ENCODE measurements at places on chromosomes 16 and 17. TPM values are rescaled to one million over a fixed set of nuclear protein-coding genes. Genes with fewer than 3 reads are reported as not detected.

BEAN1 gene
- total RNA-seq = 0.32 TPM

MT4 gene
- total RNA-seq = not detected

DNA sequence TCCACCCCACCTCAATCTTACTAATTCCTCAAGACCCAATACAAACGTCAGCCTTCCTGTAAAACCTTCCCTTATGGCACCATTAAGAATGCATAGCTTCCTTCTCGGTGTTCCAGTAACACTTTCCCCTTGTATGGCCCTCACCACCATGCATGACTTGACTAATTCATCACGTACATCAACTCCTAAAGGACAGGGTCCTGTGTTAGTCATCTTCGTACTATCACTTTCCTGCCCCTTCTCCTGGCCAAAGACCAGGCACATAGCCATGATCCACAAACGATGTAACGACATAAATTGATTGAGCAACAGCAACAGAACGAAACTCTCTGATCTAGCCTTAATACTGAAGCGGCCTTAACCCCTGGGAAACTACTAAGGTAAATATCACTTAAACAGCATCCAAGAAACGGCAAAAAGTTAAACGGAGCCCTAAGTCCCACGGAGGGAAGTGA is 612 bp downstream of the PSMD12 start:
- peak overlapping the region; percentile 42 for H3K27ac ChIP-seq
- no peaks in the 10 kb centered on the region for H3K27me3 ChIP-seq
- no peak for DNase-seq
- H3K4me3 ChIP-seq = peak overlapping the region; percentile 87
- peaks cover 4% of the 10 kb centered on the region for H3K4me1 ChIP-seq

DNA sequence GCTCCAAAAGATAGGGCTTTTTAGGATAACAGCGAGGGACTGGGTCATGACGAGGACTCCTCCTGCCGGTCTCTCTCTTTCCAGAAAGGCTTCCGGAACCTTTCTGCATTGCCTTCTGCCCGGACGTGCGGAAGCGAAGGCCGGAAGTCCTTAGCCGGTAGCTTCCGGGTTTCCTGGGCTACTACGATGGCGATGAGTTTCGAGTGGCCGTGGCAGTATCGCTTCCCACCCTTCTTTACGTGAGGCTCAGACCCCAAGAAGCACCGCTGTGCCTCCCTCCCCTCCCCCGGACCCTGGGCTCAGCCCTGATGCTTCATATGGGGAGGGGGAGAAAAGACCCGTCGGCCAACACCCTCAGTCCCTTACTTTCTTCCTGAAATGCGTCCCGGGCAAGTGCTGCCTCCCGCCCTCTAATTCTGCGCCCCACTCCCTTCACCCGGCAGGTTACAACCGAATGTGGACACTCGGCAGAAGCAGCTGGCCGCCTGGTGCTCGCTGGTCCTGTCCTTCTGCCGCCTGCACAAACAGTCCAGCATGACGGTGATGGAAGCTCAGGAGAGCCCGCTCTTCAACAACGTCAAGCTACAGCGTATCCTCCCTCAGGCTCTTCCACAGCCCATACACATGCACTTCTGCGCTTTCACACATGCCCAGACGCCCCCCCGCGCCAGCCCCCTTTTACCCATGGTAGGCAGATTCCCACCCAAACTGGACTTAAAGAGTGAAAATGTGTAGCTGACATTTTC is at the start of gene VPS25:
Gene VPS25 (plus strand): TSS at position 160 of the 746 bp plus-strand sequence. CDS start 27 bp downstream, at position 187.
- H3K36me3 ChIP-seq = no peaks in the 10 kb centered on the region
- H3K27me3 ChIP-seq = no peaks in the 10 kb centered on the region
- DNase-seq = peak; percentile 88
- no peaks in the 10 kb centered on the region for H3K4me1 ChIP-seq
- H3K27ac ChIP-seq = no peak within 1 kb of the TSS
- peak within 1 kb of the TSS; percentile 71 for H3K4me3 ChIP-seq

GRCh38 chr16:75635036-75635435 is 12.0 kb upstream of the ADAT1 start:
- no peak for DNase-seq
- H3K4me1 ChIP-seq = no peaks in the 10 kb centered on the region
- H3K27ac ChIP-seq = no peak overlapping the region
- H3K4me3 ChIP-seq = no peak overlapping the region
- H3K27me3 ChIP-seq = no peaks in the 10 kb centered on the region

DNA sequence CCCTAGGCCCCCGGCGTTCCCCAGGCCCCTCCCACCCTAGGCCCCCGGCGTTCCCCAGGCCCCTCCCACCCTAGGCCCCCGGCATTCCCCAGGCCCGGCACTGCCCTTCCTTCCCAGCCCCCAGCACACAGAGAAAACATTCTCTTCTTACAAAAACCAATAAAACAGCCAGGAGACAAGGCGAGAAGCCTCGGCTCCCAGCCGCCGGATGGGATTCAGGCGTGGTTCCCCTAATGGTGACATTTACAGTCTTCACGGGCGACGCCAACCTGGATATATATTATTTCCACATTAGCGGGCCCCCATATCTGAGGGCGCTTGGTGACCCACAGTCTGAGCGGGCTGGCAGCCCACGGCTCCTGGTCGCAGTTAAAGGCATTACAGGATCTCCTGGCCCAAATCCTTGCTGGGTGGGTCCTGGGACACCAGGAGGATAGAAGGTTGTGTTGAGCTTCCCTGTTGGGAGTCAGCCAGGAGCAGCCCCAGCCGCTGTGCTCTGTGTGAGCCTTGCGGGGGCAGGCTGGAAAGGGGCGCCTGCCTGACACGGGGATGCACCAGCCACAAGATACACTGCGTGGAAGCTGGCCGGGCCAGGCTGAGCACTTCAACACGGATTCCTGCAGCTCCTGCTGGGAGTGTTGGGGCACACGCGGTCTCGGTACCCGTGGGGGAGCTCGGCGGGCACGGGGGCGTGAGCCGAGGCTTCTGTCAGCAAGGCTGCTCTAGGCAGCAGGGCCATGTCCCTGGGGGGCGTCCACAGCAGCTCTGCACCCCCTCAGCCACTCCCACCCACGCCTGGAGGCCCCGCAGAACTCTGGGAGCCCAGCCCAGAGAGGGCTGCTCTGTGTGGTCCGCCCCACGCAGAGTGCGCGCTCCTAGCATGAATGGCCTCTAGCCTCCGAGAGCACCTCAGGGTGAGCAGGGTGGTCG is 83.7 kb downstream of the LMF1 start:
- peak; percentile 46 for DNase-seq
- peaks cover 10% of the 10 kb centered on the region for H3K4me1 ChIP-seq

DNA sequence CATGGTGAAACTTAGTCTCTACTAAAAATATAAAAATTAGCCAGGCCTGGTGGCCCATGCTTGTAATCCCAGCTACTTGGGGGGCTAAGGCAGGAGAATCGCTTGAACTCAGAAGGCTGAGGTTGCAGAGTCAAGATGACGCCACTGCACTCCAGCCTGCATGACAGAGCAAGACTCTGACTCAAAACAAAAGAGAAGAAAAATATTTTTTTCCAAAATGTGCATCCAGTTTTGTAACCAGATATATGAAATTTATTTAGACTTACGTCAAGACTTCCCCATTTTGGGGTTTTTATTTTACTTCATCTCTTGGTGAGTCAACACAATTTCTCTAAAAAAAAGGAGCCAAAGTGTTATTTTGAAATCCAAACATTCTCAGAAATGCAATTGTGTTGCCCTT is 5.5 kb upstream of the TM4SF5 start:
- H3K27ac ChIP-seq = no peak overlapping the region
- H3K4me3 ChIP-seq = no peak overlapping the region
- no peaks in the 10 kb centered on the region for H3K4me1 ChIP-seq
- no peaks in the 10 kb centered on the region for H3K36me3 ChIP-seq
- DNase-seq = no peak
- no peaks in the 10 kb centered on the region for H3K27me3 ChIP-seq

DNA sequence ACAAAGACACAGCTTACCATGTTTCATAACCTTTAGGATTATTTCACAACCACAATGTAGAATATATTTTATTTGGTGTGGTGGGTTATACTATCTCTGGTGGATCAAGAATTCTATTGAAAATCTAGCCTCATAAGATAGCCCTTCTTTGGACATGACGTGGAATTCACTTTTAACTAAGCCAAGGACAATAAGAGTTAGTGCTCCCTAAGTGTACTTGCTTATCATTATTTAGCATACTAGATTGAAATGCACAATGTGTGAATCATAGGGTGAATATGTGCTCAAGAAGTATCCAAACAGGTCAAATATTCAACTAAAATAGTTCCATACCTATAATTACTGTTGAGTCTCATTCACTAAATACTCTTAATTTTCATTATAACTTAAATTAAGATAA is 1179.5 kb upstream of the GOT2 start:
- no peak overlapping the region for H3K4me3 ChIP-seq
- H3K27me3 ChIP-seq = no peaks in the 10 kb centered on the region
- no peaks in the 10 kb centered on the region for H3K36me3 ChIP-seq
- no peak for DNase-seq

ABCC12 gene
- total RNA-seq = 0.12 TPM

RGS9 gene
- total RNA-seq = 7.9 TPM

ZG16 gene
- total RNA-seq = not detected

DNA sequence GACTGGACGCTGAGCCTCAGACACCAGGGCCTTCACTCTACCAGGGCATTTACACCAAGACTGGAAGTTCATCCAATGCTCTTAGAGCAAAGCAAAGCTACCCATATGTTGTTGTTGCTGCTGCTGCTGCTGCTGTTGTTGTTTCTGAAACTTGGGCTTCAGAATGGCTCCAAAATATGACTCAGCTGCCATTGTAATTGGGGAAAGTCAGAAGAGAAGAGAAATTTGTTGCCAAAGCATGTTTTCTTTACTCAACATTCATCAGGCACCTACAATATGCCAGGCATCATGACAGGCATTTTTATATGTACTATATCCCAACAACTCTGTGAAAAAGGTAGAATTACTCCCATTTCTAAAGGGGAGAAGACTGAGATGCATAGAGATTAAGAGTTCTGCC is 11.9 kb downstream of the KRT32 start:
- no peak overlapping the region for H3K4me3 ChIP-seq
- no peaks in the 10 kb centered on the region for H3K4me1 ChIP-seq
- no peaks in the 10 kb centered on the region for H3K36me3 ChIP-seq
- no peak for DNase-seq
- no peaks in the 10 kb centered on the region for H3K27me3 ChIP-seq
- no peak overlapping the region for H3K27ac ChIP-seq

GRCh38 chr17:50093807-50094206 is 1.3 kb upstream of the PDK2 start:
- no peak overlapping the region for H3K27ac ChIP-seq
- H3K27me3 ChIP-seq = no peaks in the 10 kb centered on the region
- peaks cover 13% of the 10 kb centered on the region for H3K4me1 ChIP-seq
- H3K4me3 ChIP-seq = no peak overlapping the region
- DNase-seq = no peak

DNA sequence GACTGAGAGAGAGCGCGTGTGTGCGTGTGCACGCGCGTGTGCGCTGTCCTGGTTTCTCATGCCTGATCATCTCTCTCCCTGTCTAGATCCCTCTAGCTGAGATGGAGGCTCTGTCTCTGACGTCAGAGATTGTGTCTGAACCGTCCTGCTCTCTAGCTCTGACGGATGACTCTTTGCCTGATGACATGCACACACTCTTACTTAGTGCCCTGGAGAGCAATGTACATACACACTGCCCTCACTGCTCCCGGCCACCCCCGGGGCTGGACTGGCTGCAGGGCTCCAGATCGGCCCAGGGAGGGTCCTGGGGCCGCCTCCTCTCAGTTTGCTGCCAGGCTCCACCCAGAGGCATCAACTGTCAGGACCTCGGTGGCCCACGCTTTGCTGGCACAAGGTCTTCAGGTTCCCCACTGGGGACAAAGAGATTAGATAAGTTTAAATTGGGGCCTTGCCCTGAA is 13.1 kb upstream of the ABCC3 start:
- H3K27ac ChIP-seq = no peak overlapping the region
- no peak overlapping the region for H3K4me3 ChIP-seq
- no peak for DNase-seq

DNA sequence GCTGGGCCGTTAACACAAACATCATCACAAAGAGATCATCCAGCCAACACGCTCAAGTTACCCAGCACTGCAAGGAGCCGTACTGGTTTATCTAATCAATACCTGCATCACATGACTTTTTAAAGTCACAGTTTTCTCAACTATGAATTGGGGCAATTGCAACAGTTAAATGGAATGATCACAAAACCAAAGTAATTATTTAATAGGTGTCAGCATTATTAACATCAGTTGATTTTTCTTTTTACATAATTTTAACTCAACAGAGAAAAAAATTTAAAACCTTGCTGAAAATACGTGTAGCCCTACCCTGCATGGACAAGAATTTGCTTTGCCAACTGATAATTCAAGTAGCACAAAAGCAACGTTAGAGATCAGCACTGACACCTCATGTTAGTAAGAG is 95.7 kb upstream of the SOX9 start:
- no peak overlapping the region for H3K27ac ChIP-seq
- peaks cover 40% of the 10 kb centered on the region for H3K4me1 ChIP-seq
- no peaks in the 10 kb centered on the region for H3K36me3 ChIP-seq
- DNase-seq = no peak

CPHXL2 gene
- total RNA-seq = not detected

GRCh38 chr16:87198328-87198832 is 118.8 kb downstream of the C16orf95 start:
- no peaks in the 10 kb centered on the region for H3K36me3 ChIP-seq
- no peaks in the 10 kb centered on the region for H3K27me3 ChIP-seq
- no peak overlapping the region for H3K4me3 ChIP-seq
- DNase-seq = no peak
- H3K27ac ChIP-seq = no peak overlapping the region

NLRP1 gene
- 29.3 TPM for total RNA-seq

SDR42E1 gene
- 0.37 TPM for total RNA-seq

SPNS3 gene
- not detected for total RNA-seq

PPP1R1B gene
- total RNA-seq = not detected

GRCh38 chr16:46906360-46907060 is 22.3 kb downstream of the GPT2 start:
- no peaks in the 10 kb centered on the region for H3K4me1 ChIP-seq
- H3K27me3 ChIP-seq = no peaks in the 10 kb centered on the region
- H3K36me3 ChIP-seq = no peaks in the 10 kb centered on the region
- no peak overlapping the region for H3K27ac ChIP-seq
